ENCODE measurements at places on chromosomes 11 and 22.

DNA sequence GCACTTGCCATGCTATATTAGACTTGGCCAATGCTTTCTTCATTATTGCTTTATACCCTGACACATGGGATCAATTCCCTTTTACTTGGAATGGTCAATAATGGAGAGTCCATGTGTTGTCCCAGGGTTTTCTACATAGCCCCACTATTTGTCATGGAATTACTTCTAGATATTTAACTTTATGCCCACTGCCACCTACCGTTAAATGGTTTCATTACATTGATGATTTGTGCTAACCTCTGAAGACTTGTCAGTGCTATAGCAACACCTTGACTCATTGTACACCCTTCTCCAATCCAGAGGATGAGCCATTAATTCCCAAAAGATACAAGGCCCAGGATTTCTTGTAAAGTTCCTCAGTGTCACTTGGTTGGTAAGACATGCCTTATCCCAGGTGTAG lies 31.4 kb upstream of the SLC22A25 start:
- DNase-seq, result no peak

- no peak for DNase-seq
Measured at GRCh38 chr11:40129266-40129665, 1330.2 kb downstream of the LRRC4C start.

DNA sequence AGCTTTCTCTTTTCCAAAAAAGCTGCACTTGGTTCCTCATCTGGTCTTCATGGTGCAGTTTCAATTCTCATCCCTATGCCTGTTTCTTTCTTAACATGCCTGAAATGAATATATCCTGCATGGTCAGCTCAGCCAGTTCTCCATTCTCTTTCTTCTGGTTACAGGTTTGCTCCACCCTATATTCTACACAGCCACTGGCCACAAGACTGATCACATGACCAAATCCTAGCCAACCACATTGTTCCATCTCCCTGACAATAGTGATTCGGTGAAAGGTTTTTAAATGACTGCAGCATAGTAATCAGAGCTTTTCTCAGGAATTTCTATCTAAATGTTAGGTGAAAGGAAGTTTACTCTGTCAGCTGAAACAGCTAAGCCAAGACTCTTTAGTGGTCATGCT lies 891.4 kb downstream of the METTL15 start:
- DNase-seq, result no peak

DNA sequence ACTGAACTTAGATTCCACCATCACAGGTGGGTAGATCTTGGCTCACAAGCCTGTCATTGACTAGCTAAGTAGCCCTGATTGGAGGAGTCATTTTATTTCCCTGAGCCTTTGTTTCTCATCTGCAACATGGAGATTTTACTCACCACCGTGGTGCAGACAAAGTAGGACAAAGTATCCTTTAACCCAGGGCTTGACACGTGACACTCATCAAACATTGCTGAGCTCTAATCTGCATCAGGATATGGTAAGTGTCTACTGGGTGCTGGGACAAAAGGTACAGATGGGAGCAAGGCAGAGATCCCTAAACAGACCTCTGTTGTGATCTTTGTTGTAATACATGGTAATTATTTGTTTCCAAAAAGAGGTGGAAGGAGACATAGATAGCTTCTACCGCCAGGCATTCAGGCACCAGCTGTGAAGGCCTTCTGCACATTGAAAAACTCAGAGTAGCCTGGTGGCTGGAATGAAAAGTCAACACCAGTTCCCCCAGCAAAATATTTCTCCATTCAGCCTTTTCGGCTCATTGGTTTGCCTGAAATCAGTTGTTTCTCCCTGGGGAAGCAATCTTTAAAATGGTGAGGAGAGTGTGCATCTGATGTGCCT lies 18.3 kb upstream of the MICAL2 start:
- DNase-seq, result no peak

GRCh38 chr11:110335358-110335757 lies 38.9 kb upstream of the RDX start:
- no peak for DNase-seq

DNA sequence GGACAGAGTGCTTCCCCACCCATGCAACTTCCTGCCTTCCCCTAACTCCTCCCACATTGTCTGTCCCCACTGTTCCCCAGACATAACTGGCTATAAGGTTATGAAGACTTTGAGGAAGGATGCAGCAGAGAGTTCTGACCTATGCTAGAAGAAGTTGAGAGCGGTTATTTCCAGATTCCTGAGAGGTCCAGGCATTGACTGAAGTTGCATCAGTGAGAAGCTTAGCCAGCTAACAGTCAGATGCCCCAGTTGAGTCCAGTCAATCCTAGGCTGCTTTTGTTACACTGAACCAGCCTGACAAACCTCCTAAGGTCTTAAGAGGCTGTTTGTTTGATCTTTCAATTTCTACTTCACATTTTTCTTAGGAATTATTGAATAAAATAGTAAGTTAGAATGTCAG lies 937.9 kb upstream of the CCDC90B start:
- no peak for DNase-seq

GRCh38 chr22:36327922-36328551 lies 59.7 kb downstream of the MYH9 start:
- DNase-seq, result no peak

- DNase-seq, result no peak
Measured at GRCh38 chr11:105719073-105719822, 109.4 kb downstream of the GRIA4 start.
